Activated T-cell treated with anti-CD3 and anti-CD28 coated beads, Interleukin-2, amount 50 U/mL, for 48 hours (primary cell): ENCODE measurements at places on chromosomes 11 and 22.
A peak's percentile ranks its signal among the peaks of the same experiment; 100 is the strongest.

DNA sequence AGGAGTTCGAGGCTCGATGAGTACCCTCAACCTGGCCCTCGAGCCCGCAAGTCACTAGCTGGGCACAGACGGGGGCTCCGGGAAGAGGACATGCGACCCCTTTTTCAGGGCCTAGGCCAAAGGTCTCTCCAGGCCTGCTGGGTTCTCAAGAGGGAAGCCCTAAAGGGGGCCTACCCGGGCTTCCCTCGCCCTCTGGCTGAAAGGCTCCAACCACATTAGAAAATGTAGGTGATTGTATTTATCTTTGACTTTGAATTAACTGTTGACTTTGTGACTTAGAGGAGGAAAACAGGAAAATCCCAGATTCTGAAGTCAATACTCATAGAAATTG lies 7.3 kb upstream of the PAX6 start:
- DNase-seq, result peak; percentile 23

GRCh38 chr11:119504371-119504770 lies 81.4 kb upstream of the THY1 start:
- DNase-seq, result no peak

GRCh38 chr11:132942611-132943356 lies 589.5 kb downstream of the OPCML start:
- no peak for DNase-seq

GRCh38 chr11:119709638-119710346 lies 19.2 kb downstream of the NECTIN1 start:
- DNase-seq, result no peak

GRCh38 chr22:37248251-37248650 lies 4.2 kb upstream of the RAC2 start:
- DNase-seq, result peak; percentile 40

DNA sequence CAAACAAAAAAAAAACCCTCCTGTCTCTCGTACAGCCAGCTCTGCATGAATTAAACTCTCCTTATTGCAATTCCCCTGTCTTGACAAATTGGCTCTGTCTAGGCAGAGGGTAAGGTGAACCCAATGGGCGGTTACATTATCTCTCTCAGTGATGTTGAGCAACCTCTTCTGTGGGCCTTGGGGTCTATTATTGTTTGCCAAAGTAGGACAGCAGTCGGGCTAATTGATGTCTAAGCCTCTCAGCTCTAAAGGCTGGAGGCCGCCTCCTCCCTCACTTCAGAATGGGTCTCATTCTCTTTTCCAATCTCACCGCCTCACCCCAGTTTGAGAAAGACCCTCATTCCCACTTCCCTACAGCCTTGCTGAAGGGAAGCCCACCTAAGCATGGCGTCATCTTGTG lies 1.3 kb upstream of the SLC25A45 start:
- no peak for DNase-seq

DNA sequence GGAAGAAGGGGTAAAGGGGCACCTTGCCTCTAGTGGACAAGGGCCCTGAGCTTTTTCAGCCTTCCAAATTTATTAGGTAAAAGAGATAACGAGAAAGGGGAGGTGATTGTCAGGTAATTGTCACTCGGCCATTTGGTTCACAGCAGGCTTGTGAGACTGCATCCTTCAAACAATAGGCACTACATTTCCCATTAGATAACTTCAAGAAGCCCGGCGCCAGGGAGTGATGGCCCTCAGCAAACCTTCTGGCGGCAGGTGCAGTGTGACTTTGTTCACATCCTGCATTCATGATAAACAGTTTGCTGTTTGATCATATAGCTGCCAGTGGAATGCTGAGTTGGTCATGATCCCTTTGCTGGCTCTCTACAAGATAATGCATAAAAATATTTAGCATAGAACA lies 185.1 kb downstream of the CWF19L2 start:
- DNase-seq, result no peak

GRCh38 chr11:108872781-108873291 lies 208.0 kb downstream of the DDX10 start:
- DNase-seq, result no peak

DNA sequence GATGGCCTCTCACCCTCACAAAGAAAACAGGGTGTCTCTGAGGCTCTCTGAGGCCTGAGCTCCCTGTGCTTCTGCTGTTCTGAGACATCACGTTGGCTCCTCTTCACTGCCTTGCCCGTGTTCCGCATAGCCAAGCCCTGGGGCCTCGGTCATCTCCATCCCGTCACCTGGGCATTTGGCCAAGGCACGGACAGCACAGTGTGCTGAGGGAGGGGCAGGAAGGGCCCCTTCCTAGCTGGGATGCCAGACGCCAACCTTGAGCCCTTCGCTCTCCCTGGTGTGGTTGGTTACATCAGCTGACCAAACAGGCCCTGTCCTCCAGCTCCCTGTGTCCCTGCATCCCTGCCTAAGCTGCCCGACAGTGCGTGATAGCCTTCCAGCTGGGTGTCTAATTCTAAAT lies 25.9 kb downstream of the MOV10L1 start:
- no peak for DNase-seq

DNA sequence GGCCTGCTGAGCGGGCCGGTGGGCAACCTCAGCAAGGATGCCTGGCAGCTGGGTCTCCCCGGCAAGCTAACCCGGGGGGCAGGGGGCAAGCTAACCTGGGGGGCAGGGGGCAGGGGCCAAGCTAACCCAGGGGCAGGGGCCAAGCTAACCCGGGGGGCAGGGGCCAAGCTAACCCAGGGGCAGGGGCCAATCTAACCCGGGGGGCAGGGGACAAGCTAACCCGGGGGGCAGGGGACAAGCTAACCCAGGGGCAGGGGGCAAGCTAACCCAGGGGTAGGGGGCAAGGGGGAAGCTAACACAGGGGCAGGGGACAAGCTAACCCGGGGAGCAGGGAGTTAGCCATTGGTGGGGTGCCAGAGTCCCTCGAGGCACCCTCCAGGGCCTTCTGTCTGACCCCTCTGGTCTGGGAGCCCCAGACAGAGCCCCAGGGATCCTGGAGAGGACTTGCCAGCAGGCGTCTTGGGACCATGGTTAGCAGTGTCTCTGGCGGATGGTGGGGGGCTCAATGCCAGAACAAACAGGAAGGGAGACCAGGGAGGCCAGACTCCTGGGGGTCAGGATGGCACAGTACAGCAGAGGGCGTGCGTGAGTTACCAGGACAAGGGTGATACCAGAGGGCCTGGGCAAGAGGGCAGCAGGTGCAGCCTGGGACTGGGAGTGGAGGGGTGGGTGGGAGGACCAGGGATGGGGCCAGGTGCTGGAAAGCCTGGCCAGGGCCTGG lies 16.1 kb downstream of the IGF2 start:
- no peak for DNase-seq
